Stimulated activated CD4-positive, alpha-beta T cell treated with anti-CD3 and anti-CD28 coated beads, Interleukin-4, amount 100 ng/mL, for 24 hours (primary cell): ENCODE measurements at places on chromosomes 16 and 17.

DNA sequence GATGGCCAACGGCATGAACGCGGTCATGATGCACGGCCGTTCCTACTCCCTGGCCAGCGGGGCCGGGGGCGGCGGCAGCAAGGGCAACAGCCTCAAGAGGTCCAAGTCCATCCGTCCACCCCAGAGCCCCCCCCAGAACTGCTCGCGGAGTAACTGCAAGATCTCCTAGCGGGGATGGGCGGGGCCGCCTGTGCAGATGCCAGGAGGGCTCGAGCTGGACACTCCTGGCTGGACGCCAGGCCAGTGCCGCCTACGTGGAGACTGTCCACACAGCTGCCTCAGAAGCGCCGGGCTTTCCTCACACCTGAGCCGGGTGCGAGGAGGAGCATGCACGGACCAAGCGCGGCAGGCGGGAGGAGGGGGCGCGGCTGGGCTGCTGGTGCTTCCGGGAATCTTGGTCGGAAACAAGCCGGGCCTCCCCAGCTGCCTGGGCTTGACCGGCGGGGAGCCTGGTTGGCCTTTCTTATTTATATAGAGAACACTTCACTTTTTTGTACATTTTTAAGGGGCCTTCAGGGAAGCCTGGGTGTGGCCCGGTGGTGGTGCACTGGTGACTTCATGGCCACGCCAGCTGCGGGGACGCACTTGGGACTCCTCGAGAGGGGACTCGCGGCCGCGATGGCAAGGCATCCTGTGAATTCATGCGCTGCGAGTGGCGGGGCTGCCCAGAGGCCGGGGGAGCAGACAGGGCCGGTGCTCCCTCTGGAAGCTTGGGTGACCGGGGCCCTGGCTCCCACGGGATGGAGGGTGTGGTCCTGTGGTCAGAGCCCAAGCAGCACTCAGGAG lies 3.1 kb upstream of the WFIKKN1 start:
- DNase-seq, result no peak

DNA sequence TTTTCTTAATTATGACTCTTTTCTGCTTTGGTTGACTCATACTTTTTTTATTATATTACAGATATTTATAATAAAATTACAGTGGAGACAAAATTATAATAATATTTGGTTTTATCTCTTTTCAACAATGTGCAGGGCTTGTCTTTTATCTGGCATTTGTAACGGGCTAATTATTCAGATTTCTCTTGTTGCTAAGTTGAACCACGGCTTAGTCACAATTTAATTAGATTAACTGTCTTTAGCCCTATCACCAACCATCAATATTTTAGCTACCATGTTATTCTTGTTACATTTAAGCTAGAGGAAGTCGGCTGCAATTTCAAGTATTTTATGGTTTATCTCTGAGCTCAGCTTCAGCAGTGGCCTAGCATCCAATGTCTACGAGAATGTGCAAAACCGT lies 798.9 kb upstream of the CA10 start:
- no peak for DNase-seq

- DNase-seq, result peak; percentile 5
Measured at GRCh38 chr16:62225675-62226074, 189.4 kb upstream of the CDH8 start.

- DNase-seq, result no peak
Measured at GRCh38 chr16:61957075-61957855, 79.0 kb downstream of the CDH8 start.

GRCh38 chr16:79171931-79172705 lies 428.4 kb downstream of the MAF start:
- DNase-seq, result no peak

DNA sequence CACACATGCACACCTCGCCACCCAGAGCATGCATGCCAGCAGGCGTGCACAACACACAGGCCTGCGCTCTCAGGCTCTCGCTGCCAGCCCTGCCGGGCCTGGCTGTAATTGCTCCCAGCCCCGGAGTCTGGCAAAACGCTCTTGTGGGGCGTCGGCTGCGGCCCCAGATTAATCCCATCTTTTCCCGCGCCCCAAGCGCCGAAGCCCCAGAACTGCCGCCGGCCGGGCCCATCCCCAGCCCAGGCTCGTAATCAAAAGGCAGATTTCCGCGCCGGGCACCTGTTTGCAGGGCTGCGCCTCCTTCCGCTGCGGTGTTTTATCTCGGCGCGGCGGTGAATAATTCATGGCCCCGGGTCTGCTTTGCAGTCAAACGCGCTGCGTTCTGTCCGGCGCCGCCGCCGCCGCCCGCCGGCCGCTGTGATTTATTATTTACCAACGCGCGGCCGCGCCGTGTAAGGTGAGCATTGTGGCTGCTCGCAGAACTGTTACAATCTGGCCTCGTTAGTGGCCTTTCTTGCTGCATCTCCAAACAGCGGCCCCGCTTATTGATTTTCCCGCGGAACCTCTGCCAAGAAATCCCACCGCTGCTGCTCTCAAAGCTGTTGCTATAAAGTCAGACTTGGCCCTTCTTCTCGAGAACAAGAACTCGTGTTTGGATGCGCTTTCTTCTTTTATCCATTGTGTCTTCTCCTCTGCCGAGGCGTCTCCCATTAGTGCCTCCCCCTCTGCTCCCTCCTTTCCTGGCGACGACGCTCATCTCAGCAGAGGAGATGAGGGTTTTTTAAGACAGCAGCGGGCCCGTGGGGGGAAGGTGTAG lies 126.1 kb downstream of the IRX5 start:
- no peak for DNase-seq

- no peak for DNase-seq
Measured at GRCh38 chr16:10539236-10539635, 41.2 kb downstream of the EMP2 start.

DNA sequence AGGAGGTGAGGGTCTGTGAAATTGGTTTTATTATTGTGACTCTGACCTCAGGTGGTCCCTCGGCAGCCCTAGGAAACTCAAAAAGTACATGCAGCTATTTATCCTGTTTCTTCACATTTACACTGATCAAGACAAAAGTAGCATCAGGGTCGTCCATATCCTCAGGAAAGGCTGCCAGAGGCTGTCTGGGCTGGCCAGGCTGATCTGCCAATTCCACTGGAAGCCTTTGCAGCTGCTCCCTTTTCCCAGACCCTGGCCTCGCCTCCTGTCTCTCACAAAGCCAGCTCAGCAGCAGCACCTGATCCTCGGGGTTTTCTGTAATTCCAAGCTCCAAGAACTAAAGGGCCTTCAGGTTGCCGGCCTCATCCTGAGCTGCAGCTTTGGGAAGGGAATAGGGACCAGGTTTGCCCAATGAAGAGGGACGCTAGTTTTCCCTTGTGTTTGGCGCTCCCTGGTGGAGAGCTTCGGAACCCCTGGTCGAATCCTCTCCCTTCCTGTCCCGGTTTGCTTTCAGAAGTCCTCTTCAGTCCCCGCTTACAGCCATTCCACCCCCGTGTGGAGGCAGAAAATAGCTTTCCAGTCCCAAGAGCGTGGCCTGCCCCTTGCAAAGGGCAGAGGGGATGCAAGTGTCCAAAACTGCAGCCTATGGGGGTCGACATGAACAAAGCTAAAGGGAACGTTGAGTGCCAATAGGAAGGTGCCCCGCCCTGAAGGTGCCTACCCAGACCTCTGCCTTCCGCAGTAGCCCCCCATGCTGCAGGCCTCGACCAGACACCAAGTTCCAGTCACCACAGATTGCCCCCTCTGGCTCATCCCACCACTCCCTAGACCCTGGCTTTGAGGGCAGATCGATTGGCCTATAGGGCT lies 13.4 kb downstream of the MFSD6L start:
- peak; percentile 67 for DNase-seq

- no peak for DNase-seq
Measured at GRCh38 chr17:39016193-39017153, 49.3 kb upstream of the FBXO47 start.

- no peak for DNase-seq
Measured at GRCh38 chr16:62755938-62756337, 719.7 kb upstream of the CDH8 start.

- no peak for DNase-seq
Measured at GRCh38 chr16:64159976-64160375, 961.9 kb downstream of the CDH11 start.

- no peak for DNase-seq
Measured at GRCh38 chr17:73510981-73511718, 133.1 kb downstream of the SDK2 start.

- no peak for DNase-seq
Measured at GRCh38 chr17:76530095-76530723, 7.3 kb downstream of the CYGB start.
